Activated naive CD4-positive, alpha-beta T cell (primary cell): ENCODE measurements at places on chromosomes 6 and 20.

GRCh38 chr20:57301026-57301425 is 28.6 kb upstream of the SPO11 start:
- no peak for DNase-seq

DNA sequence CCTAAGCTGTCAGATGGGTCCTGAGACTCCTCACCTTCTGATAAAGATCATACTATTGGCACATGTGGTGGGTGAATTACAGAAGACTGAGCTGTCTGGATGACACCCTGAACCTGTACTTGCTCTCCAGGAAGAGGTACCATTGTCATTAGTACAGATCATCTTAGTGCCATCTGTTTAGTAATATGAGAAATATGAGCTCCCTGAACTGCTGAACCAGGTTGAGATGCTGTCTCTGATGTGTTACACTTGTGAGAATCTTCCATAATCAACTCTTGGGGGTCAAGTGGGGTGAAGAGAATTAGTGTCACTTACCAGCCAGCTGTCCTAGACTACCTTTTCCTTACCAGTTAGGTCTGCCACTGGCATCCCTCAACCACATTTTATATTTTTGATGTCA is 531.0 kb downstream of the EPHA7 start:
- DNase-seq: no peak

GRCh38 chr6:63319939-63320338 is at the start of gene LGSN:
Gene LGSN (minus strand): TSS chr6:63319983. CDS start chr6:63319943, 40 bp downstream.
- no peak for DNase-seq

- DNase-seq: no peak
Measured at GRCh38 chr20:34526466-34526865, 10.2 kb downstream of the DYNLRB1 start.

GRCh38 chr6:46638650-46639049 is 14.0 kb downstream of the CYP39A1 start:
- DNase-seq: no peak

DNA sequence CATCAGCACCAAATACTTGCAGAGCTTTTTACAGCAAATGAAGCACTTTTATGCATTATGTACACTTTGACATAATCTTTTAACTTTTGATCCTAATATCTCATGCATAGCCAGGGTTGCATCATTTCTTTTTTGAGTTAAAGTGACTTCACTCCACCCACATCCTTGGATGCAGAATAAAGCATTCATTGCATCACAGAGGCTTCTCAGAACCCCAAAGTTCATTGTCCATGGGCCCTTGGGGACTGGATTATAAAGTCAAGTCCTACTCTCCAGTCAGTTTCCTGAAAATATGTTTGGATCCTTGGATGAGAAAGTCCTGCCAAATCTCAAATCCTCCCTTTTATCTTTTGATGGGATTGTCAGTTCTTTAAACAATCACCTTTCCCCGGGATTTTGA is 10.6 kb upstream of the EFHC1 start:
- DNase-seq: no peak

DNA sequence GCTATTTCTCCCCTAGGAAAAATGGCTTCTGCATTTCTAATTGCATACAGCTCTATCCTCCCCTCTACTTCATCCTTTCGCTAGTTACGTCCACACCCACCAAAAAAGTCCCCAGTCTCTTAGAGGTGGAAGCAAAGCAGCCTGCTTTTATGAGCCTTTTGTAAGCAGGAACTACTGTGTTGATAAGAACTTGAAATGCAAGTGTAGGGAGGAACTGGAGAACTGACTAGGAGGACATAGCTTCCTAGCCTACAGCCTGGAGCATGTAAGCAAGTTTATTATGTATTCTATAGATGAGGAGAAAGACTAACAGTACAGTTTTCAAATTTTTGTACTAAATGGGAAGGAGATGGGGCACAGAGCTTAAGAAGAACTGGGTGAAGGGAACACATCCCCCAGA is 10.3 kb downstream of the ARHGAP18 start:
- DNase-seq: no peak

- DNase-seq: no peak
Measured at GRCh38 chr6:32086661-32087573, 22.2 kb downstream of the TNXB start.

GRCh38 chr6:45630801-45631200 is 253.1 kb upstream of the SUPT3H start:
- DNase-seq: no peak

DNA sequence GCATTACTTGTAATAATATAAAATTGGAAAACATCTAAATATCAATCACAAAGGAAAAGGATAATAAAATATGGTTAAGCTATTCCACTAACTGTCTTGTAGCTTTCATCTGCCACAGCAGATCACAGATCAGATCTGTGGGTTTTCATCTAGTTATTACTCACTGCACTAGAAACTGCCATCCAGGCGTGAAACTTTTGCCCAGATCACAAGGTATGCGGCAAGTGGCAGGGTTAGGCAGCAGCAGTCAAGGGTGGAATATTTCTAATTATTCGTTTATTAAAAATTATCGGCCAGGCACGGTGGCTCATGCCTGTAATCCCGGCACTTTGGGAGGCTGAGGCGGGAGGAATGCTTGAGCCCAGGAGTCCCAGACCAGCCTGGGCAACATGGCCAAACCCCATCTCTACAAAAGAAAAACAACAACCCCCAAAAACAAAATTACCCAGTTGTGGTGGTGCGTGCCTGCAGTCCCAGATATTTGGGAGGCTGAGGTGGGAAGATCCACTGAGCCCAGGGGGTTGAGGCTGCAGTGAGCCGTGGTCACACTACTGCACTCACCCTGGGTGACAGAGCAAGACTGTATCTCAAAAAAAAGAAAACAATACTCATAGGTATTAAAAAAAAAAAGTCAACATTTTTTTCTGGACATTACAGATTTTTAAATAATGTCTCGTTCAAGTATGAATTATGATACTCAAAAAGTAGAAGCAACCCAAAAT is 32.1 kb downstream of the BEND3 start:
- DNase-seq: no peak

GRCh38 chr20:36466089-36466488 is 75.2 kb upstream of the MYL9 start:
- DNase-seq: no peak

- DNase-seq: no peak
Measured at GRCh38 chr6:151440930-151441329, 11.0 kb downstream of the RMND1 start.

- no peak for DNase-seq
Measured at GRCh38 chr6:15574486-15574885, 88.3 kb downstream of the DTNBP1 start.

DNA sequence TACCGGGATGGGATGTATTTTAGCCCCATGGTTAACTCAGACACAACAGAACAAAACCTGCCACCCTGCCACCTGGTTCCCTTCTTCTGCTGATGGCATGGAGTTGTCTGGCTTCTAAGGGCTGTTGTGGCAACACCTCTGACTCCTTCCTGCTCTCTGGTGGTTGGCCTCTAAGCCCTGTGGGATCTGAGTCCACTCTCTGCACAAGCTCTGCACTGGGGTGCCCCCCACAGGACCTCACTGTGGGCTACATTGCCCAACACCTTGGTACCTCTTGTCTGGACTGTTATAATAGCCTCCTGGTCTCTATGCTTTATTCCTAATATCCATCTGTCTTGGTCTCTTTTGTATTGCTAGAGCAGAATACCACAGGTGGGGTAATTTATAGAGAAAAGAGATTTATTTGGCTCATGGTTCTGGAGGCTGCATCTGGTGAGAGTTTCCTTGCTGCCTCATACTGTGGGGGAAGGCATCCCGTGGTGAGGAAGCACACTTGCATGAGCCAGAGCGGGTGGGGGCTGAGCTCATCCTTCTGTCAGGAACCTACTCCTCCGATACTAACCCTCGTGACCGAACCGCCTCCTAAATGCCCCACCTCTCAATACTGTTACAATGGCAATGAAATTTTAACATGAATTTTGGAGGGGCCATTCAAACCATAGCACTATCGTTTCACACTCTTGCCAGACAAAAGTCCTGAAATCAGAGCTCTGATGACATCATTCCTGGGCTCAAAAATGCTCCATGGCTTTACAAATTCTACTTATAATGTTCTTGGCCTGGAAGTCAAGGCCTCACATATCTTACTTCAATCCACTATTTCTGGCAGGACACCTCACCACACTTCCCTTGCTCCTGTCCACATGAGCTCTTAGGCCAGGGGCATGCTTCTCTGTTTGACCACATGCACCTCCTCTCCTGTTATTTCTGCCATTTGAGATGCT is 127.2 kb downstream of the PAX1 start:
- no peak for DNase-seq

GRCh38 chr6:36649701-36650484 is 28.6 kb upstream of the CDKN1A start:
- no peak for DNase-seq

GRCh38 chr6:144248476-144249301 is 36.4 kb upstream of the UTRN start:
- DNase-seq: no peak

DNA sequence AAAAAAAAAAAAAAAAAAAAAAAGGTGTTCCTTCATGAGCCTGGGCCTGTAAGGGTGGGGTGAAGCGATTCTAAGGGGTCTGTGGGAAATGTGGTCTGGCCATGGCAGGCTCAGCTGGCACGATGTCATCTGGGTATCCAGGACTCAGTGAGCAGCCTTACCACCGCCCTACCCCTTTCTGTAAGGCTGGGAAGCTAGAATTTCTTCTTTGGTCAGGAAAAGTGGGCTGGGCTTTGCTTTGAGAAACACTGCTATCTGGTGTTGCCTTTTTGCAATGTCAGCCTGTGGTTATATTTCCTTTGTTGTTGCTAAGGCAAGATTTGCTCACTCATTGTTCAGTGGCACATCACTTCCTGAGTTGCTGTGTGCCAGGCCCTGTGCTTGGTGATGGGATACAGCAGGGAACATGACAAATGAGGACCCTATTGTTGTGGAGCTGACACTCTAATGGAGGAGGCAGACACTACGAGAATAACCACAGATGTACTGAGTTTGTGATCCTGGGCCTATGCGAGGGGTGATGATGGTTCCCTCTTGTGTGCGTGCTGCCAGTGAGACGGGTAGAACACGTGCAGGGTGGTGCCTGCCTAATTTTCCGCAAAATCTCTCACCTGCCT is 45.9 kb upstream of the ZNFX1 start:
- DNase-seq: no peak

GRCh38 chr6:144401736-144402733 is 116.9 kb downstream of the UTRN start:
- no peak for DNase-seq

DNA sequence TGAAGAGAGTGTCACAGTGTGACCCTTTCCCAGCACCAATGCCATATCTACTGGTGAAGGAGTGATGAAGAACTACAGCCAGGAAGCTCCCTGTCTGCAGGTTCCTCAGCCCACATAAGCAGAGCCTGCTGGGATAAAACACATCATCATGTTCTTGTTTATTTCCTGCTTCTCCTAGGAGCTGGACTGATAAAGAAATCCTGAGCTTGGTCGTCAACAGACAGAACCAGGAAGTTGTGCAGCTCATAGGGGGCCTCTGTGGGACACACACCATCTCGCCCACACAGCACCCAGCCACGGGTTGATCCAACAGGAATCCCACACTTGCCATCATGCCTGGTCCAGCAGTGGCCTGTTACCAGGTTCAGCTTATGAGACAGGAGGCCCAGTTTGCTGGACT is 2.8 kb upstream of the CSTL1 start:
- no peak for DNase-seq

DNA sequence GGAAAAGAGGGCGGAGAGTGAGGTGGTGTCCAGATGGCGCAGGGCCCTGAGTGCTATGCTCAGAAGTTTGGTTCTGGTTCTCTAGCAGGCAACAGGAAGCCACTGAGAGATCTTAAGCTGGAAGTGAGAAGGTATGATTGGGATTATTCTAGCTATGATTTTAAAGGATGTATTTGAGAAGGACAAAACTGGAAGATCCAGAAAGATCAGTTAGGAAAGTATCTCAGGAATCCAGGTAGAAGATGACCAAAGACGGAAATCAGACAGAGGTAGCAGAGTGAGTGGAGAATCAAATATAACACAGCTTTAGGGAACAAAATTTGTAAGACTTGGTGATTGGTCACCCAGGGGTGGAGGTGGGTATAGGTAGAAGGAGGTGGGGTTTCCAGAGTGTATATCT is 5.8 kb downstream of the SYNE1 start:
- DNase-seq: no peak

DNA sequence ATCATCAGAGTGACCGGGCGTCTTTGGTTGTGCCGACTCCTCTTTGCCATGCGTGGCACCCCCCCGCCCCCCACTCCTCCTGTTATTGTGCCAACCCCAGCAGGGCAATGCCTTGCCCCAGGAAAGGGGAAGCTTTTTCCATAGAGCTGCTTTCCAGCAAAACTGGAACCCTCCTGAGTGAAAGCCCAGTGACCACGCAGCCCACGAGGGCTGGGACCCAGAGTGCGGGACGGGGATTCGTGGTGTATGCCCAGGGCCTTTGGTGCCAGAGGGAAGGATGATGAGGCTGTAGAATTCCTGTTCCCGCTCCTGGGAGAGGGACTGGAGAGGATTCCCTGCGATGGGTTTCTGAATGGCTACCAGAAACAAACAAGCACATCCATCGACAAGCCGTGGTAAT is 116.8 kb upstream of the BACH2 start:
- DNase-seq: no peak

GRCh38 chr6:67952121-67952520 is 683.0 kb upstream of the ADGRB3 start:
- DNase-seq: no peak

- DNase-seq: no peak
Measured at GRCh38 chr6:16836144-16836981, 75.1 kb upstream of the ATXN1 start.

DNA sequence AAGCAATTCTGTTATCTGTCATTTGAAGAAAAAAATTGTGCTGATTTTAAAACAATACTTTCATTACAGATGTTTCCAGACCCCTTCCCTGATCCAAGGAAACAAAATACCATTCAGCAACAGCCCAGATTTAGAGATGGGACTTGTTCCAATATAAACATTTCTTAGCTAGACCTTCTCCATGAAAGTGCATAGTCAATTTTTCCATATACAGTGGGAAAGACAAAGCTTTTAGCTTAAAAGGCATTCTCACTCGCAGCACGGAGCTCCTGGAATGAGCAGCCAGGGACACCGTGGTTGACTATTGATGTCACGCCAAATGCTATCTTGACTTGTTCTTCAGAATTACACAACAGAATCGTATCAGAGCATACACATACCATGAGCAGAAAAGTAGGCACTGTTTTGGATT is 21.5 kb downstream of the LAMA4 start:
- DNase-seq: no peak

GRCh38 chr6:50653253-50653652 is 60.1 kb upstream of the TFAP2D start:
- DNase-seq: no peak

- peak; percentile 31 for DNase-seq
Measured at GRCh38 chr6:63571361-63572043, 778 bp upstream of the LOC128125822 start.

DNA sequence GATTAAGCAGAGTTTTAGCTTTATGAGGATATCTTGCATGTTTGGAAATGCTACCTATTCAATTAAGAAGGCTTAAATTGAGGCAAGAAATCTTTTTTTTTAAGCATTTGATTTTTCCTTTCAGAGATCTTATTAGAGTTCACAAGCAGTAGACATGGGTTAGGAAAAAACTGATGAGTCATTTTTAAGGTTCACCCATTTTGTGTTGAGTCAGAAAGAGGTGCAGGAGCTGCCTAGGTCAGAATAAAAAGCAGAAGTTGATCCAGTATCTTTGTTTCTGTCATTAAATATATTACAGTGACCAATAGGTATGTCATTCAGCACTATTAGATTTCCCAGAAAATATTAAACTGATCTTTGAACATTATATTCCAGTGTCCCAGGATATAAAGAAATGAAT is 306.8 kb downstream of the LMBRD1 start:
- no peak for DNase-seq
